ENCODE measurements at places on chromosomes 1 and 21.

- DNase-seq, result no peak
Observed at GRCh38 chr1:173112129-173112528, 61.4 kb upstream of the TNFSF18 start.

- DNase-seq, result peak; percentile 25
Observed at GRCh38 chr1:168360151-168361021, 79.7 kb downstream of the TBX19 start.

DNA sequence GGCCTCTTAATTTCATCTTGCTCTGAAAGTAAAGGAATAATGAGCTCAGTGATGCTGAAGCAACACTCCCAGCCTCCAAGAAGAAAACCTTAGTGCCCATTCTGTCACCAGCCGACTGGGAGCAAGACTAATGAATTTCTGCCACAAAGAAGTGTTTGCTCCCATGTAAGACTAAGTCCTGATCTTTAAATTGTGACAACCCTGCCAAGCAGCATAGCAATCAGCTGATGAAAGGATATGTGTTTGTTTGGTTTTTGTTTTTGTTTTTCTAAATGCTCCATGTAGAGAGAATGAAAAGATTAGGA, 113.7 kb upstream of the PALMD start:
- DNase-seq, result no peak

DNA sequence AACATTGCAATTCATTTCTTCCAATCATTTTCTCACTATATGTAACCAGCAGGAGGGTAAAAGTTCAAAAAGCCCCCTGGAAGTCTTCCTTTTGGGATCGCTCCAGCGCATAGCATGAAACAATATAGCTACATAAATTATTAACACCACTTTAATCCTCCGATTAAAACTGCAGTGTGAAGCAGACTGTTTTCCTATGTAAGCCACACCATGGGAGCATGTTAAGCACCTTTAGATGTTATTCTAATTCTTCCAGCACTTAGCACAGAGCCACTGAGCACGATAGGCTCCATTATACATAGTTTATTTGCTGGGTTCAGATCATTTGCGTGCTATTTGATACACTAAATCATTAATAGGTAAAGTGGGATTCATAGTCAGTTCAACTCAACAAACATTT, 18.4 kb upstream of the GADD45A start:
- DNase-seq, result no peak

GRCh38 chr1:63865561-63865960, 91.7 kb downstream of the ROR1 start:
- no peak for DNase-seq

GRCh38 chr1:41860214-41860613, 58.5 kb downstream of the HIVEP3 start:
- no peak for DNase-seq

GRCh38 chr21:39288987-39289386, 24.4 kb downstream of the BRWD1 start:
- no peak for DNase-seq

GRCh38 chr1:3357526-3358297, 96.8 kb upstream of the ARHGEF16 start:
- DNase-seq, result no peak

- DNase-seq, result peak; percentile 42
Observed at GRCh38 chr1:32361674-32362473, 411 bp downstream of the FAM229A start.

GRCh38 chr1:53653631-53654030, 85.3 kb downstream of the GLIS1 start:
- DNase-seq, result no peak

- no peak for DNase-seq
Observed at GRCh38 chr1:61247881-61248752, 165.8 kb downstream of the NFIA start.

GRCh38 chr1:54372978-54373377, 33.2 kb downstream of the SSBP3 start:
- DNase-seq, result peak; percentile 37

DNA sequence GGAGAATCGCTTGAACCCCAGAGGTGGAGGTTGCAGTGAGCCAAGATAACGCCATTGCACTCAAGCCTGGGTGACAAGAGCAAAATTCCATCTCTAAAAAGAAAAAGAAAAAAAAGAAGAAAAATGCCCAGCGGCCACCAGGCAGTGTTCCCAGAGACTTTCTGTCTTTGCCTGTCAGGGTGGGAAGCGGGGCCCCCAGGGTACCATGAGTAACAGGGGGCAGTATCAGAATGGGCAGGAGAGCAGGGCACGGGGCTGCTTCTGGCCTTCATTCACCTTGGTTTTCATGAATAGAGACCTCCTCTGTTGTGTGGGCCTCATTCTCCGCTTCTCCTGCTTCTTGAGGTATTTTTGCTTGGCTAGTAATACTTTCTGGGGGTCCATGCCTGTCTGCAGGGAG, 20.4 kb downstream of the SLC26A9 start:
- no peak for DNase-seq

Data from stimulated activated naive CD8-positive, alpha-beta T cell treated with anti-CD3 and anti-CD28 coated beads, Interleukin-15, Interleukin-2, amounts not matched to agents 100 U/mL and 50 U/mL, for 24 hours (primary cell).